ENCODE measurements at places on chromosomes 5 and 9.

GRCh38 chr5:133049726-133050048 is 2.1 kb upstream of the HSPA4 start:
- DNase-seq: no peak

DNA sequence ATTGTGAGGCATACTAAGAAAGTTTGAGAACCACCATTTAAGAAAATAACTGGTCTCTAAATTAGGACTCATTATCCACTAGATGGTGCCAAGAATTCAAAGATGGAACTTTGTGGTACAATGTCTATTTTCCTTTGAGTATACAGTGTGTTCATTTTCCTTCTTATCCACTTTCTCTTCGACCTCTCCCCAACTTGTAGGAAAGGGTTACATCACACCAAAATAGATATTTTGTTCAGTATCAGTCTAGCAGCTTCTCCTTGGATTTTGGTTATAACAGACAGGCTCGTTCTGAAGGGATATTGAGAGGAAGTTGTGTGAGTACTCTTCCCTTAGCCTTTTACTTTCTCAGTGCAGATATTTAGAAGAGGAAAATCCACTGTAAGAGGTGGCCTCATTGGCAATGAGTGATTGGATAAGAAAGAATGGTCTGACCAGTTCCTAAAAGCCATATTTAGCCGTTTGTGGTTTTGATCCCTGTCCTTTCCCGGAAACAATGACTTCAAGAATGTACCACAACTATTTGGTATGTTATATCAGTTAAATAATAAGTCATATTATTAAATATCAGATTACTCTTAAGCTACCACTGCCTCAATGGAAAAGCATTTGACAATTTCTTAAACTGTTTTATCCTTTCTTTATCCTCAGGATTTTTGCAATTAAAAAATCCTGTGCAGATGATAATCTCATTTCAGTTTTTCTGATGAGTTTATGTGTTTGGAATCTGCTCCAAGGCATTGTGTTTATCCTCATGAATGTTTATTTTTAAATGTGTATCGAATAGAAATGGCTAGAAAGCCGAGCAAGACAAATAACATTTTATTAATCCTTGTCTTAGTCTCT is 69.0 kb upstream of the GRAMD2B start:
- DNase-seq: no peak

DNA sequence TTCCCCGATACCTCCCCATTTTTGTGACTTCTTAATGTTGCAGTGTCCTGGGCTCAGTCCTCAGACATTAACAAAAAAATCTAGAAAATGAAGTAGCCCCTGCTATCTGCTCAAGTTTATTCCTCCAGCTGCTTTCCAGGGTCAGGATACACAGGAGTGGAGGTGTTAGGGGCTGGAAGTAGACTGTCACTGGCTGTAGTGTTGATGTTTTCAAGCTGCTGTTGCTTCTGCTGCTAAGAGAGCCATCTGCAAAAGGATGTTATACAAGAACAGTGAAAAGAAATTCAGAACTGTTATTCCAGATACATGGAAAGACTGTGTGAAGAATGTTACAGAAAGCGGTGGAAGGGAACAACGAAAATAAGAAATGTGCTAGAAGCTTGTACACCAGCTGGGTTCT is 10.7 kb downstream of the CD14 start:
- DNase-seq: no peak

DNA sequence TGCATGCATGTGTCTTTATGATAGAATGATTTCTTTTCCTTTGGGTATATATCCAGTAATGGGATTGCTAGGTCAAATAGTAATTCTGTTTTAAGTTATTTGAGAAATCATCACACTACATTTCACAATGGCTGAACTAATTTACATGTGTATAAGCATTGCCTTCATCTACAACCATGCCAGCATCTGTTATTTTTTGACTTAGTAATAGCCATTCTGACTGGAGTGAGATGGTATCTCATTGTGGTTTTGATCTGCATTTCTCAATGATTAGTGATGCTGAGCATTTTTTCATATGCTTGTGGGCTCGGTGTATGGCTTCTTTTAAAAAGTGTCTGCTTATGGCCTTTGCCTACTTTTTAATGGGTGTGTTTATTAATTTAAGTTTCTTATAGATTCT is 102.3 kb upstream of the CCDC112 start:
- DNase-seq: no peak

DNA sequence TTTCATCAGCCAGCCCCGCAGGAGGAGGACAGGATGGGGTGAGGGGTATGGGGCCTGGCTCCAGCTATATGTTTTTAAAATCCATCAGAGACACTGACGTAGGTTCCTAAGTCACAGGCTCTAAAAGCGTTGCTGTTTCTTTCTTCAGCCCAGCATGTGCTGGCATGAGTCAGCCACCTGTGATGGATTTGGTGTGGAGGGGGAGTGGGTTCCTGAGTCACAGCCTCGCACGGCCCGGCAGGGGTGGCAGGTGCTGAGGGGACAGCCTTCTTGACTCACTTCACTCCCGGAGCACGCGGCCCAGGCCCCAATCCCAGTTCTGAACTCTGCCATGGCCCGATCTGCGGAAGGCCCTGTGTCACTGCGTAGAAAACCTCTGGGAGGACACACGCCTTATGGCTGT is 38.8 kb upstream of the RPL26L1 start:
- DNase-seq: no peak

DNA sequence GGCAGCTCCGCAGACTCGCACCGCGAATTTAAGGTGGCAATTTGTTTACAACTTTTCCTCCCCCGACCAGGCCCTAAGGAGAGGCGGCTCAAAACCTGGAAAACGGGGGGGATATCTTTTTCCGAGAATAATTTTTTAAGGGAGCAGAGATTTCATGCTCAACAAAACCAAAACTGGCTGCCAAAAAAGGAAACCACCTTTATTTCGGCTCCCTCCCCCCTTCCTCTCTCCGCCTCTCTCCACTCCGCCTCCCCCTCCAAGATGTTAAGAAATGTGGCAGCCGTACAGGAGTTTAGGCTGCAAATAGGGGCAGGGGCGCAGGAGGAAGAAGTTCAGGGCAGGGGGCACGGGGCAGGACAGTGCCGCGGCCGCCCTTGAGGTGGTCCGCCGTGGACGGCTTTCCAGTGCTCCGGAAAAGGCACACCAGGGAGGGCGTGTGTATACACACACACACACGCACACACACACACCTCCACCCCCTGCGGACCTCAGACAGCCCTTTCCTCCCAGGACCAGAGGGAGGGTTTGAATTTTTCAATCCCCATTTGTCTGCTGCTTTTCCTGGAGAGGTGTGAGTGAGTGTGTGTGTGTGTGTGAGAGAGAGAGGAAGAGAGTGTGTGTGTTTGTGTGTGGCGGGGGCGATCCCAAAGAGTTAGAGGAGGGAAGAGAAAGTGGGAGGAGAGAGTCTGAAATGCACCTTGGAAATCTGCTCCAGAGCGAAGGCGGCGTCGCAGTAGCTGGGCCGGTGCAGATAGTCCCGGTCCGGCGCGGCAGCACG is 9.1 kb downstream of the PTCH1 start:
- DNase-seq: peak; percentile 58

GRCh38 chr5:135085936-135086725 is 52.1 kb upstream of the PITX1 start:
- DNase-seq: no peak

- DNase-seq: no peak
These were observed 131.6 kb downstream of the TLR4 start for GRCh38 chr9:117835798-117836197.

DNA sequence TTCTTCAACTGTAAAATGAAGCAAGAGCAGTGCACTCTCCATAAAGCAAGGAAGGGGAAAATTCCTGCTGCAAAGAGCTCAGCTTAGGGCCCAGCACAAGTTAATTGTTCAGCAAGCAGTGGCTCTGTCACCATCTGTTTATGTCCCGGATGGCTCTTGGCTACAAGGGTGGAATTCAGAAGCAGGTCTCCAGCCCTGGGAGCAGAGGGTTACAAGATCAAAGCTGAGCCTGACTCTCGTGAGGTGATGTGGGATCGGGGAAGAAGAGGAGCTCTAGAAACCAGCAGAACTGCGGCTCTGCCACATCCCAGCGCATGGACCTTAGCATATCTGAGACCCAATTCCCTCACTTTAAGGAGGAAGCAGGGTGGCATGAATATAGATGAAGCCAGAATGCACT is 25.2 kb upstream of the OLFM1 start:
- no peak for DNase-seq

DNA sequence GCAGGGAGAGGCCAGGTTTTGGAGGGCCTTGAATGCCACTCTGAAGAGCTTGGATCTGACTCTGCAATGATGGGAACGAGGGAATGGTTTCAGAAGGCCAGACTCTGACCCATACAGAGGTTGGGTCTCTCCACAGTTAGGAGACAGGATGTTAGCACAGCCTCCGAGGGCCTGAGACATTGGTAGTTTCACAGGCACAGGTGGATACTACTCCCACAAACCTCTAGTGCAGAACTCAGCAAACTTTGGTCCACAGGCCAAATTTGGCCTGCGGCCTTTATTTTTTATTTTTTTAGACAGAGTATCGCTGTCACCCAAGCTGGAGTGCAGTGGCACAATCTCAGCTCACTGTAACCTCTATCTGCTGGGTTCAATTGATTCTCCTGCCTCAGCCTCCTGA is 2.9 kb downstream of the GNPDA1 start:
- no peak for DNase-seq

GRCh38 chr9:21854594-21854993 is 52.2 kb downstream of the MTAP start:
- DNase-seq: no peak

DNA sequence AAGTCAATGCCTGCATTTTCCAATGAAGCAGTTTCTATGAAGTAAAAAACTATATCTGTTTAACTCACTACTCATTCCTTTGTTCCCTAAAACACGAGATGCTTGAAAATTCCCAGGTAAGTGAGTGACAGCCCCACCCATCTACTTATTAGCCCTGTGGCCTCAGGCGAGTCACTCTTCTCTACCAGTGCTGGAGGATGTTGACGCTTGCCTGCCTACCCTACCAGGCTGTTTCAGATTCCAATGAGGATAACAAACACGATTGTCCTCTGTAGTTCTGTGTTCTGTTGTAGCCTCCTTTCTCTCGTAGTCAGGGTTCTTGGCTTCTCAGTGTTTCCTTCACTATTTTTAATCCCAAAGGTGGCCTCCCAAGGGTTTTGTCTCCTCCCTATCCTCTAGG is 388.8 kb downstream of the KDM4C start:
- no peak for DNase-seq

DNA sequence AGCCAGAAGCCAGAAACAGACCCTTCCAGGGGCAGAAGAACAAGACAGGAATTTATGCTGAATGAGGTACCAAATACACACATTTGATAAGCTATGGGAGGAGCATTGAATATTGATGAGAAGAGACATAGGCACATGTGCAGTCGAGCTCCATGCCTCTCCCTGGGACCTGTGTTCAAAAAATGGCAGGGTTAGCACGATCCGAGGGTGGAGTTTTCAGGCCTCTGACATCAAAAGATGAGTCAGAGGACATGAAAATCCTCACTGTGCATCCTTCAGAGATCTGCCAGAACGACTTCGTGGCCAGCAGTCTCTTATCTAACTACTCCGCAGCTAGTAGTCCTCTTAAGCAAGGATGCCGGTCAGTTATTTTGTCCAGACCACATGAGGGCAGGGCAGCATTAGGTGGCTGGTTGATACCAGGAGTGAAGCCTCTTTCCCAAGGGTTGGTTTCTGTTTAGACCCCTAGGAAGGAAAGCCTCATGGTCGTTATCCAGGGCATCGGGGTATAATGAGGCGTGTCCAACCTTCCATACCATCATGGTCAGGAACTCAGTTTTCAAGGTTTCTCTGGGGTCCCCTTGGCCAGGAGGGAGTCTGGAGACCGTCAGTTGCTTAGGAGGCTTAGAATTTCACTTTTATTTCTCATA is 11.6 kb upstream of the CMBL start:
- no peak for DNase-seq

GRCh38 chr9:93900436-93900819 is 54.7 kb downstream of the BARX1 start:
- DNase-seq: no peak

DNA sequence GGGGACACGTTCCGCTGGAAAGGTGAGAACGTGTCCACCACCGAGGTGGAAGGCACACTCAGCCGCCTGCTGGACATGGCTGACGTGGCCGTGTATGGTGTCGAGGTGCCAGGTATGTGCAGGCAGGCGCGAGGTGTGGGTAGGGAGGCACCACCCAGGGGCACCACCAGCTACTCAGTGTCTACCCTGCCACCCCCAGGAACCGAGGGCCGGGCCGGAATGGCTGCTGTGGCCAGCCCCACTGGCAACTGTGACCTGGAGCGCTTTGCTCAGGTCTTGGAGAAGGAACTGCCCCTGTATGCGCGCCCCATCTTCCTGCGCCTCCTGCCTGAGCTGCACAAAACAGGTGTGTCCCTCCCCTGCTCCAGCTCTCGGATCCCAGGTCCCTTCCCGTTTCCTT is 15.1 kb downstream of the SLC27A4 start:
- DNase-seq: no peak

GRCh38 chr5:155522540-155522939 is 509.0 kb downstream of the KIF4B start:
- DNase-seq: no peak

- DNase-seq: no peak
These were observed 175.4 kb upstream of the ACTBL2 start for GRCh38 chr5:57658018-57658417.
